ENCODE measurements at places on chromosomes 5 and 9.

DNA sequence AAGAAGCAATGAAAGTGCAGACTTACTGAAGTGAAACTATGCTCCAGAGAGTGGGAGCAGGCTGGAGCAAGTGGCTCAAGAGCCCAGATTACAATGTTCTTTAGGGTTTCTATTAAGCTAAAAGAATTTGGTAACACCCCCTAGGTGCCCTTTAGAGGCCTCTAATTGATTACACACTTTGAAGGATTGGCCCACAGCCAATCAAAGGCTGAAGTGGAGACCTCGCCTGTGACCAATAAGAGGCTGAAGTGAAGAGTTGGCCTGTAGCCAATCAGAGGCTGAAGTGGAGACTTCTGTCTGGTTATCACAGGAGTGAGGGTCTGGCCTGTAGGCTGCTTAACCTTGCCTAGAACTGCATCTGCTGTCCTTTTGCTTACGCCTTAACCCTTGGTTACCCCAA is 46.7 kb upstream of the SPATA31C2 start:
- DNase-seq = no peak

GRCh38 chr9:95852059-95853032 is 23.1 kb upstream of the ERCC6L2 start:
- DNase-seq = peak; percentile 86

DNA sequence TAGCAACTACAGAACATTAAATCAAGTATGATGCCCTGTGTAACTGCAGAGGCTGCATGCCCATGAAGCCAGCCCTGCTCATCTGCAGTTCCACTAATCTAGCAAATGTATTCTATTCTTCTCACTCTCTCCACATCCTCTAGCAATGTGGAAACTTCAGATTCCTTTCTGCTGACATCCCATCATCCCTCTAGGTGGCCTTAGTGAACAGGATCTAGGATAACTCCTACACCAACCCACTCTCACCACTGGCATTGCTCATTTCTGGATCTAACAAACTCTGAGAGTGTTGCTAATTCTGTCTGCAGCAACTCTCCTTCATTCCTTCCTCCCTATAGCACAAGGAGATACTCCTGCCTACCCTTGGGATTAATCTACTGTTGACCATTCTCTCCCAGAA is 80.8 kb downstream of the FAM81B start:
- DNase-seq = no peak

- no peak for DNase-seq
Measured at GRCh38 chr5:94309141-94309540, 309.3 kb downstream of the KIAA0825 start.

- no peak for DNase-seq
Measured at GRCh38 chr5:135231289-135231688, 167.7 kb downstream of the MACROH2A1 start.

DNA sequence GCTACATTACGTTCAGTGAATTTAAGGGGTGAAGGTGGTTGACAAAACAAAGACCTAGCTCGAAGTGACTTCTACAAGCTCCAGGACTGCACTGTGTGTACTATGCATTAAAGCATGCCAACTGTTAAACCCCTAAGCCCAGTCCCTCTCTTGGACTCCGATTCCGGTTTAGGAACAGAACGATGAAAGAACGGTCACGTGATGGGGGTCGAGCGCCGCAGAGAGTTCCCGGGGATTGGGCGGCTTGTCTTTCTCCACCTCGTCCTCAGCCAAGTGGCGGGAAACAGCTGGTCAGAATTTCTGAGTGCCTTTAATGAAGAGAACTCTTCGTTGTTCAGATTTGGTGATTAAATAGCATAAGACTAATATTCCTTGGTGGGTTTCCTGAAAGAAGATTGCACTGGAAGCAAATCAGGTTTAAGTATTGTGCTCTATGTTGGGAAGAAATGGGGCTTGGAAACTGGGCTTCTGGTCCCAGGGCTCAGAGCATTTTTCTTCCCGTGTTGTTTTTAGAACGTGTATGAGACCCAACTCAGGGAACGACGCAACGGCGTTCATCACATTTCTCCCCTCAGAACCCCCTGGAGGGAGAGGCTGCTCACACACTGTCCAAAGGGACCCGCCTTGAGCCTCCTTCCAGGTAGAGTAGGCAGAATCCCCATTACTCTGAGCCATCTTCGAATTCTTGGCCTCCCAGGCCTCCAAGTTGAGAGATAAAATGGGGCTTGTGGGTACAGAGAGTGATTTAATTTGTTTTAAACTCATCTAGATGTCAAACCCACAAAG is 25.3 kb downstream of the IRX2 start:
- no peak for DNase-seq

- no peak for DNase-seq
Measured at GRCh38 chr5:73039082-73039481, 81.3 kb upstream of the TMEM171 start.

GRCh38 chr9:121344184-121344583 is 25.9 kb downstream of the STOM start:
- DNase-seq = no peak

GRCh38 chr5:158789441-158789840 is 310.3 kb downstream of the EBF1 start:
- no peak for DNase-seq

- no peak for DNase-seq
Measured at GRCh38 chr5:38641003-38641402, 84.6 kb upstream of the LIFR start.

GRCh38 chr5:58185397-58185796 is 274.5 kb downstream of the PLK2 start:
- DNase-seq = no peak

GRCh38 chr5:96172436-96172835 is 210.8 kb upstream of the ELL2 start:
- no peak for DNase-seq

GRCh38 chr5:68839019-68839552 is 254.7 kb upstream of the SLC30A5 start:
- no peak for DNase-seq

DNA sequence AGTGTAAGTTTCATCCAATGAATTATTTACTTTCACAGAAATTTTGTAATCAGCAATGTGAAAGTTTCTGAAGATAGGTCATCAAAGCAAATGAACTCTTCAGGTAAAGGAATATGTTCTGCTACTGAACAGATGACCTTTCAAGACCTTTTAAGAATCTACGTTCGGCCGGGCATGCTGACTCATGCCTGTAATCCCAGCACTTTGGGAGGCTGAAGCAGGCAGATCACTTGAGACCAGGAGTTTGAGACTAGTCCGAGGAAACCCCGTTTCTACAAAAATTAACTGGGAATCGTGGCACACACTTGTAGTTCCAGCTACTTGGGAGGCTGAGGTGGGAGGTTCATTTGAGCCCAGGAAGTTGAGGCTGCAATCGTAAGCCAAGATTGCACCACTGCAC is 578.4 kb upstream of the COX7C start:
- DNase-seq = no peak

GRCh38 chr5:13956471-13956870 is 12.0 kb upstream of the DNAH5 start:
- no peak for DNase-seq

GRCh38 chr9:136365775-136366222 is 2.3 kb upstream of the DNLZ start:
- DNase-seq = no peak

- DNase-seq = no peak
Measured at GRCh38 chr9:117355542-117355941, 59.3 kb downstream of the ASTN2 start.

DNA sequence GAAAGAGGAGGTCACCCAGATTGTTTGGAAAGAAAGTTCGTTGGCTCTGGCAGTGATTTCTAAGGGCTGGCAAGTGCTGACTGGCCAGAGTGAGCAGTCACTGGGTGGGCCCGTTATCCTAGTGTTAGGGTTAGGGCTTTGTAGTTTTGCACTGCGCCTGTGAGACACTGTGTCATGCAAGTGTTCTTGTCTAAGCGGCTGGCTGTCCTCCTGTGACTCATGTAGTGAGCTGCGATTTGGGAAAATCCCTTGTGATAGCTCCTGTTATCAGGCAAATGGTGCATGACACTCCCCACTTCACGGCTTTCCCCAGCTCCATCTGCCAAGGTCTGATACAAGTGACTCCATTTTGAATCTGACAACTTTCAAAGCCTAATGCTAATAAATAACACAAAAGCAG is 526.0 kb upstream of the ADAMTS16 start:
- no peak for DNase-seq

- no peak for DNase-seq
Measured at GRCh38 chr5:59768152-59769040, 125.1 kb downstream of the PDE4D start.

DNA sequence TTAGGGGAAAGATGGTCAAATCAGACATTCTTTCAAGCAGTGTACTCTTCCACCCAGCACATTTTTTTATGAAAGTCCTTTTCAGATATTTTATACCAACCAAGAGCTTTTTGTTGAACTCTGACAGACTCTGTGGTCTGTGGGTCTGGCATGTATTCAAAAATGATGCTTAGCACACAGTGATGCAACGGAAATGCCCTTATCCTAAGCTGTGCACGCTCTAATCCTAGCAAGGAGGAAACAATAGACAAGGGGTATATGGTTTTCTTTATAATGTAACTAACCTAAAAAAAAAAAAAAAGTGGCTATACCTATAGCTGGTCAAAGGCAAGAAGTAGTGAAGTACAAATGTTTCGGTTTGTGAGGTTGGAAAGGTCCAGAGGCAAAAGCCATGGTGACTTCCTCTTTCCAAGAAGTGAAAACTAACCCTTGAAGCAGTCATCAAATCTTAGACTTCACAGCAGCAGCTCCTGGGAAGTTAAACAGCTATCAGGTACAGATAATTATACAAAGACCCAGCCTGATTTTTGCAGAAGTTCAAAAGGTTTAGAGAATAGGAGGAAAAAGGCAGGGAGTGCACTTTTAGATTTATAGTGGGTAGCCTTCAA is 82.5 kb downstream of the SEMA6A start:
- peak; percentile 53 for DNase-seq

DNA sequence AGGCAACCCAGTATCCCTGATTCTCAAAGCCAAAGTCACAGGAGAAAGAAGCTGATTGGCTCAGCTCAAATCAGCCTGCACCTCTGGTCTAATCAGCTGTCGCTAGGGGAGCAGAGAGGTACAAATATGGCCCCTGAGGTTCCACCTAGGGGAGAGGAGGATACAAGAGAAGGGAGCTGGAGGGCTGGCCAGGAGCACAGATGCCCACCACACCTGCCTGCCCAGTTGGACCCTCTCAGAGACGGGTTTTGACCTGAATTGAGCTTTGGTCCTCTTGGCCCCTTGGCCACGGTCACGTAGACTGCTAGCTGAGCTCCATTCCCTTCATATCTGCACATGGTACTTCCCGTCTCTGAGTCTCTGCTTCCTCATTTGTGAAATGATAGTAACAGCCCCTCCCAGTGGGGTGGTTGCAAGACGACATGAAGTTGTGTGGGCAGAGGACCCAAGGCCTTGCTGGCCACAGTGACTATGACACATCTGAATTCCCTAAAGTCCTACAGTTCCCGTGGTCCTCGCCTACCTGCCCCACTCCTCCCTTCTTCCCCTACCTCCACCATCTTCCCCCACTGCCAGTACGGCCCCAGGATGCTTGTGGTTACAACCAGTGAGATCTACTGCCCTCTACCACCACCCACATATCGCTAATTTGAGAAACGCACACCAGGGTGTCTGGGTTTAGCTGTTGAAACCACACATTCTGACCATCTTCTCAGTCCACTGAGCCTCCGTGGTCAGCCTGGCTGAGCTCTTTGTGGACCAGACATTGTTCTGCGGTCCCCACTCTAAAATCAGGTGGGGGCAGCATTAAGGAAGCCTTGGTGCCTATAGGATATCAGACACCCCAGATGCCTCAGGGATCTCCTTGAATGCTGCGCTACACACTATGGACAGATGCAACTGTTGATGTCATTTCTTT is 60.3 kb upstream of the NEK6 start:
- DNase-seq = no peak

DNA sequence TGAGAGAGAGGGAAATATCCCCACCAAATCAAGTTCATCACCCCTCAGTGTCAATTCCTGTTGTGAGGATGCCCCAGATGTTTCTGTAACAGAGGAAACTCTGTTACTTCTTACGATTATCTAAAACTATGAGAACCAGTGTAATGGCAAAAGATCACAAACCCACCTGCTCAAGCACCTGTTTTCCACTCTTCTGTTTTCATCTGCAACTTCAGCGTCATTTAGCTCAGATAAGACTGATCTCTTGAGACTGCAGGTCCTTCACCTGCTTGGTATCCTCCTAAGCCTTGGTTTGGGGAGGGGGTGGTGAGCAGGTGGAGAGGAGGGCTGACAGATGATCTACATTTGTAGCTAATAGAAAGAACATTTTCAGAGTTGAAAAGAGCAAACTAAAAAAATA is 229.3 kb downstream of the SLF1 start:
- no peak for DNase-seq

GRCh38 chr9:138073408-138073807 is 195.8 kb downstream of the CACNA1B start:
- no peak for DNase-seq

- DNase-seq = no peak
Measured at GRCh38 chr5:126967808-126968466, 62.4 kb downstream of the MARCHF3 start.

DNA sequence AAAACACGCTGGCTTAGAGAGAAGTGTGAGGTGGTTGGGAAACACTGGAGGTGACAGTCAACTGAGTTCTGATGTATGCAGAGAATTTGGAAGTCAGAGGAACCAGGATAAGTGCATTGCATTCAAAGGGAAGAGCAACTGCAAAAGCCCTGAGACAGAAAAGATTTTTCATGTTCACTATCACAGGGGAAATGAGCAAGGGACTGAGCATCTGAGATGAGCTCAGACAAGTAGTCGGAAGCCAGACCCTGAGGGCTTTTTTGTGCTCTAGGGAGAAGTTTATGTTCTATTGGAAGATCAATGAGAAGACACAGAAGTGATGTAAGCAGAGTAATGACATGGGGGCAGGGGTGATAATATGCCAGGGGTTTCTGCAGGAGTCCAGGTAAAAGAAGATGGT is 97.5 kb downstream of the HTR4 start:
- no peak for DNase-seq

DNA sequence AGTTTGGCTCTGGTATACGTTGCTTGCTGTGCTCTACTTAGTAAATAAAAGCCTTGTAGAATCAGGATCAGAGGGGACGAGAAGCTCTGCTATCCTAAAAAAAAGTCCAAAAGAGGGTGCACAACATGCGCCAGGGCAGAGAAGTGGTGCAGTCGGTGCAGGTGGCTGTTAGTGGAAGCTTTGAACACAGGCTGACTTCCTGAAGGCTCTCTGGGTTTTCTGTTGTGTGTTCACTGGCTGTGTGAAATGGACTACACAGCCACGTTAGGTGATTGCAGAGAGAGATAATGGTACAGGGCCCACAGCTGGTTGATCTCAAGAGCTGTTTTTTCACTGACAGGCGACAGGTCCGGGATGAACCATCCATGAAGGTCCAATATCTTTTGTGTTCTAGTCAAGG is 167.4 kb downstream of the TMEM167A start:
- no peak for DNase-seq

DNA sequence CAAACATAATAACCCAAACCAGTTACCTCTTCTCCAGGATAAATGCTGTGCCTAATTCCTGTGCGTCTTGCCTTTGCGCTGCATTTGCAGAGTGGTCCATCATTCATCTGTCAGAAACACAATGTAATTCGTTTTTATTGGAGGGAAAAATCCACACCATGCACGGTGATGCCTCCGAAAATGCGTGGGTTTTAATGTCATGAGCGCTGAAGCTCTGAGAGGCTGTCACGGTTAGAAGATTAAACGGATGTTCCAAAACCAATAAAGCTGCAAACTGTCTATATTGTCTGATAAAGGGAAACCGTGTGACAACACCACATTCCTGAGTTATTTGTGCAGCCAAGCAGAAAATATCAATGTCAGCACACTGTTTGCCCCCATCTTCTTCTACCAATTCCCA is 27.4 kb downstream of the DROSHA start:
- no peak for DNase-seq

Data from kidney epithelial cell (primary cell).